COLO829 (cell line): ENCODE measurements at places on chromosomes 2 and 18.
A peak's percentile ranks its signal among the peaks of the same experiment; 100 is the strongest.

DNA sequence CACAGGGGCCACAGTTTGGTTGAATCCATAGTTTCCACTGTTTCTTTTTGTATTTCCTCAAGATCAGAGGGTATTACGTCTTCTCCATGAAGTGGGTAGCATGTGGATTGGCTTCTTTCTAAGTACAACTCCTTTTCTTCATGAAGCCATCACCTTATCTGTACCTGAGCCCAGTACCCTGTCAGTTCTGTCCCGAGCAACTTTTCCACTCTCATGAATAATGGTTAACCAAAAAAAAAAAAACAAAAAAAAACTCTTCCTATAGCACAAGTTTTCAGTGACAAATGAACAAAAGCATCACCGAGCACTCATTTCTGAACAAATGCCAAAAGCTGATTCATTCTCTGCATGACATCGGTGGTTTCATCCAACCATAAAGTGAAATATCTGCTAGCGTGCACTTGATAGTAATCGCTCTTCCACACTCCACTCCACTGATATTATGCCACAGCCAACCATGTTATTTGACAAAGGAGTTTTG, 53.0 kb upstream of the CCDC150 start:
- peak; percentile 80 for DNase-seq

DNA sequence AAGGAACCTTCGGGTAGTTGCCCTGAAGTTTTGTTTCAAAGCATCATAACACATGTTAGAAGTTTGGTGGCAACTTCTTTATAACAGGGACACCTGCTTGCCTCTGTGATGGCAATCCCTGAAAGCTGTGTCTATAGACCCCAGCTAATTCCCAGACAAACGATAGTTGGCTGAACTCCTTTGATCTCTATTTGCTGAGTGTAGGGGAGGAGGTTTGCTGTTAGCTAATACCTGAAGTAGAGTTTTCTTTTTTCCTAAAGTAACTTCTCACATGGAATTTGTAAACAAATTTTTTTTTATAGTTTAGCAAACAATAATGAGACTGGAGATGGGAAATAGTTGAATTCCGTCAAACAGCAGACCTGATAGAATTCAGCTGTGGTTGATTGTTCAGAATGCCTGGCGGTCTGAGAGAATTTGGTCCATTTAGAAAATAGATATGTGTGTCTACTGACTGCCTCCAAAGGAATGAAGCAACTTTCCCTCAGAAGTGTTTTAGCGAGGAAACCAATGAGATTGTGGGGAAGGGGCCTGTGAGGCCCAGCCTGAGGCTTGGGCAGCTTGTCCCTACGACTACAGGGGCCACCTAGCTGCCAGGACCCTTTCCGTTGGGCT, 123.5 kb upstream of the EPAS1 start:
- no peak for DNase-seq

DNA sequence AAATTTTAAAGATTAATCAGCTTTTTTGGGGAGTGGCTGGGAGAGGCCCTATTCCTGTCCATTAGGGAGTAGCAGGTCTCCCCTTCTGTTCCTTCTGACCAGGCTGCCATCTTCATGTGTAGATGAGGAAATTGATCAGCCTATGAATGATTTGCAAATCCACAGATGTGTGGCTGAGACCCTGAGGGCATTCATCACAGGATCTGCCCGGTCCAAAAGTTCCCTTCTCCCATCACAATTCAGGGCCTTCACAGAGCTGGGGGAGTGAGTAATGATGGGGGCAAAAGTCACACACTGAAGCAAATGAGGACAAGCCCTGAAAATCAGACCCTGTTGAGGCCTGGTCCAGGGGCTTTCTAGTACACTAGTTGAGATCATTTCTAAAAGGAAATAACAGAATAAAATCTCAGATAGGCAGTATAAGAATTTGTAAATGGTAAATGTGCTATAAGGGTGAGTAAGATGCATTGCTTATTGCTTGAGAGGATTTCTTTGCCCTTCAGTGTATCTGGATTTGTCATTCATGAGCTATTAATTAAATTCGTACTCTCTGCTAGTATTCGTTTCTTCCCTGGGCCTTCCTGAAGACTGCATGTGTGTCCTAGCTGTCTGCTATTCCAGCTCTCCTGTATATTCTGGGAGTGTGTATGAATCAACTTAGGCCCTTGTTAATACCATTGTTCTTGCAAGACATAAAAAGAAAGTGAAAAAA, 53.2 kb downstream of the SETBP1 start:
- DNase-seq: no peak

GRCh38 chr2:41791523-41791922, 256.3 kb upstream of the PKDCC start:
- peak; percentile 59 for DNase-seq

DNA sequence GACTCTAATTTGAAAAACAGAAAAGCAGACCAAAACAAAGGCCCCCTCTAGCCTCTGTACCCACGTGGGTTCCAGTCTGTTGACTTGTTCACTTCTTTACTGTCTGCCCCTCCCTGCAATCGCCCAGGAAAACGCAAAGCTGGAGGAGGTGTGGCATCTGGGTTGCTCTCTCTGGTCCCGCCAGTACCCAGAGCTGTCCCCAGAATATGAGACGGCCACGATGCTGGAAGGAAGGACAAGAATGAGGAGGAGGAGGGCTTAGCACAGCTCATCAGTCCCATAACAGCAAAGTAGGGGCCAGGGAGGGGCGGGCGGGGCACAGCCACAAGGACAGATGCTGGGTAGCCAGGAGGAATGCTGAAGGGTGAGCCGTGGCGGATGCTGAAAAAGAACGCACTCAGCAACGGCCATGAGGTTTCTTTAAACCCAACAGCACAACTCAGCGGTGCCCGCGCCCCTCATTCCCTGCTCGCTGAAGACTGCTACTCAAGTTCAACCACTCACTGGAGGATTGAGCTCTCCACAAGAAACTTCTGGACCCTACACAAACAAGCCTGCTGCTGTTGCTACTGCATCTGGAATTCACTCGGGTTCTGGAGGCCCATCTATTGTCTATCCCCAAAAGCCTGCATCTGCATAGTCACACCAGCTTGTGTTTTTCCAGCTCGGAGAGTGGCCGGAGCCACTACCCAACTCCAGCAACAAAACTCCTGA, 187.7 kb downstream of the HDAC4 start:
- DNase-seq: no peak

- no peak for DNase-seq
Observed at GRCh38 chr18:57267368-57267925, 84.9 kb upstream of the ST8SIA3 start.

GRCh38 chr2:138177693-138178092, 213.4 kb downstream of the HNMT start:
- no peak for DNase-seq

GRCh38 chr18:60893355-60894097, 439.7 kb upstream of the CDH20 start:
- no peak for DNase-seq

GRCh38 chr2:60092781-60093180, 460.7 kb downstream of the BCL11A start:
- no peak for DNase-seq

DNA sequence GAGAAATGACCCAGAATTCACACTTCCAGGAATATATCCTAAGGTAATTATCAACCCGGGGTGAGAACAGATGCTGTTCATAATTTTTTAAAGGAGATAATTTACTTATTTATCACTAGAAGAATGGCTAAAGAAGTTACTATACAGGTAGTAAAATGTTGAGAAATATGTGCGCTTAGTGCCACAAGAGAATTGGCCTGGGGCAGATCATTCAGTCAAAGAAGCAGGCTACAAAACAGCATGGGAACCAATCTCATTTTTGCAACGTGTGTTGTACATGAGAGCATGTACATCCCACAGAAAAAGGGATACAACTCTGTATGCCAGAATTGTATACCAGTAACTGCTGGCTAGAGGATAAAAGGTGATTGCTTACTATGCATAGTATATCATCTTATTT, 75.2 kb downstream of the VIT start:
- no peak for DNase-seq
